ENCODE measurements at places on chromosomes 5 and 9.
A peak's percentile ranks its signal among the peaks of the same experiment; 100 is the strongest.

GRCh38 chr5:138370537-138370936, 18.1 kb downstream of the KDM3B start:
- no peak for DNase-seq

- DNase-seq, result no peak
Measured at GRCh38 chr9:22382331-22382730, 64.3 kb upstream of the DMRTA1 start.

DNA sequence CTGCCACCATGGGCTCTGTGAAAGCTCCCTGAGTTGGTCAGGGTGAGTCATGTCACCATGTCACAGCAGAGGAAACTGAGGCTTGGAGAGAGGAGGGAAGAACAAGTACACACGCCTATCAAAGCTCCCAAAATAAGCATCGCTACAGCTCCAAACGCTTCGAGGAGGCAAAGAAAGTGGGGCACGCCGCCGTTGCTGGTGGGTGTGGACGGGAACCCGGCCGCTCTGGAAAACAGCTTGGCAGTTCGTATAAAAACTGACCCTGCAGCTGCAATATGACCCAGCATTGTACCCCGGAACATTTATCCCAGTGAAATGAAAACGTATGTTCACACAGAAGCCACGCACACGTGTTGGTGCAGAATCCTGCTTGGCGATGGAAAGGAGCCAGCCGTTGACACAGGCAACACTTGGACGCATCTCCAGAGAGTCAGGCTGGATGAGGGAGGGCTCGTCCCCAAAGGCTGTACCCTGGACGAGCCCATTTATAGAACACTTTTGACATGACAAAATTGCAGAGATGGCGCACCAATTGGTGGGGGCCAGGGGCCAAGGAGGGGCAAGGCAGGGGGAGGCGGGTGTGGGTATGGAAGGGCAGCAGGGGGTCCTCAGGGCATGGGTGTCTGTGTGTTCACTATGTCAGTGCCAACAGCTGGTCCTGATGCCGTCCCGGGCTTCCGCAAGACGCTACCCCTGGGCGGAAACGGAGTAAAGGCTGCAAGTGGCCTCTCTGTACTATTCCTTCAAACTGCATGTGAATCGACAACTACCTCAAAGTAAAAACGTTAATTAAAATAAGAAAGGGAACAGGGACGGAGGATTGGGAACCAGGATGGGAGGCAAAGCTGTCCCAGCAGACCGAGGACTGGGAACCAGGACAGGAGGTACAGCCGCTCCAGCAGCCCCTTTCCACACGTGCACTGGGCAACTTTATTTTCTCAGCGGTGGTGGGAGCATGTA, 173.0 kb downstream of the OLFM1 start:
- no peak for DNase-seq

DNA sequence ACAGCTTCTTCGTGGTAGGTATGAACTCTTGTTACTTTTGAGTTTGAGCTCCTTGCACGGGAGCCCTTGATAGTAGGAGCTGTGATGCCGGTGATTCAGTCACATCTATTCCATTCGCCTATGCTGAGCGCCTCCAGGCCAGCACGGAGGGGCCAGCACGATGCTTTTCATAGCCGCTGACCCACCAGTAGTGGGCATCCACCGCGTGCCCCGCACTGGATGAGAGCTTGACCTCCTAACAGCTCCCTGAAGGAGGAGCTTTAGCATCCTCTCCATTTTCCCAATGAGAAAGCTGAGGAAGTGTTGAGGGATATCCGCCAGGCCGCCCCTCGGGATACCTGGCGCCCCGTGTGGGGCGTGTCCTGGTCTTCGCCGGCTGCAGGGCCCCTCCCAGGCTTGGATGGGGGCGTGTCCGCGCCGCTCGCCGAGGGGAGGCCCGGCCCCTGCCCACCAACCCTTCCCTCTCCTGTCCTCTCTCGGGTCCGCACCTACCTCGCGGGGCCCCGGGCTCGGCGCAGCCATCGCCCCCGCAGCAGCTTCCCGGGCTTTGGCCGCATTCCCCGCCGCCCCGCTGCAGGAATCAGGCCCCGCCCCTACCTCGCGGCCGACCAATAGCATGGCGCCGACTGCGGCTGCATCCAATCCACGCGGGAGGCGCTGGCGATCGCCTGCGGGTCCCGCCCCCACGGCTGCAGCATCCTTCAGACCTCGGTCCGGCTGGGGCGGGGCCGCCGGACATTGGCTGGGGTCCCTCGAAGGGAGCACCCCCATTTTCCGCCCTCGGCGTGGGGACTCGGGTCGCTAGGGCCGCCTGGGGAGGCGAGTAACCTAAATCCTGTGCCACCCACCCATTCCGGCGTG, at the start of gene PIP5KL1:
Gene PIP5KL1, minus strand, starts transcription at position 547 of the 861 bp plus-strand sequence. Its CDS starts 25 bp downstream, at position 522.
- peak; percentile 56 for DNase-seq

- DNase-seq, result no peak
Measured at GRCh38 chr9:90069085-90069484, 464.3 kb downstream of the GADD45G start.

GRCh38 chr5:10666531-10667299, 94.3 kb downstream of the DAP start:
- DNase-seq, result no peak

DNA sequence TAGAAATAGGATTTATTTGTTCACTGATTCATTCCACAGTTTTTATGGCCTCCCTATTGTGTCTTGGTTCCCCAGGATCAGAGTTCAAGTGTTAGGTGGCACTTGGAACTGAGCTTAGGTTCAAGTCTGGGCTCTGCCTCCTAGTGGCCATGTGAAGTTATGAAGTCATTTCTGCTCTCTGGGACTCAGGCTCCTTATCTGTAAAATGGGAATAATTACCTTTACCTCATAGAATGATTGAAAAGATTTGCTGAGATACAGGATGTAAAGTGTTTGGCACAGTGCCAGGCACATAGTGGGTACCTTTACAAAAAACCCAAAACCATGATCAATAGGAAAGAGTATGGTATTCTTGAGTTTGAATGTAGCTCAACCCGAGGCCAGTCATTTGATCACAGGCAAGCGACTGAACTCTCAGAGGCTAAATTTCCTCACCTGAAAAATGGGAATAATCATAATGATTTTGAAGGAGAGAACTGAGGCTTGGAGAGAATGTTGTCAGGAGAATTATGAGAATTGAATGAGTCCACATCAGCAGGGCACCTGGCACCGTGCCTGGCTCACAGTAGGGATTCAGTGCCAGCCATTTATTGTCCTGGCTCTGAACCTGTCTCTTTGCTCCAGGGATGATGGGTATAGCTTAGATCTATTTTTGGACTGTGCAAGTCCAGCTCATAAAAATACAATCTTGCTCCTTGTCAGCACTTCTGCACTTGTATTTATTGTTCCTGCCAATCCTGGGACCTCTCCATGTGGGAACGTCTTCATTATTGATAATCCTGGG, 10.8 kb downstream of the NSG2 start:
- DNase-seq, result no peak

- DNase-seq, result no peak
Measured at GRCh38 chr5:55258339-55258738, 24.9 kb upstream of the CCNO start.

DNA sequence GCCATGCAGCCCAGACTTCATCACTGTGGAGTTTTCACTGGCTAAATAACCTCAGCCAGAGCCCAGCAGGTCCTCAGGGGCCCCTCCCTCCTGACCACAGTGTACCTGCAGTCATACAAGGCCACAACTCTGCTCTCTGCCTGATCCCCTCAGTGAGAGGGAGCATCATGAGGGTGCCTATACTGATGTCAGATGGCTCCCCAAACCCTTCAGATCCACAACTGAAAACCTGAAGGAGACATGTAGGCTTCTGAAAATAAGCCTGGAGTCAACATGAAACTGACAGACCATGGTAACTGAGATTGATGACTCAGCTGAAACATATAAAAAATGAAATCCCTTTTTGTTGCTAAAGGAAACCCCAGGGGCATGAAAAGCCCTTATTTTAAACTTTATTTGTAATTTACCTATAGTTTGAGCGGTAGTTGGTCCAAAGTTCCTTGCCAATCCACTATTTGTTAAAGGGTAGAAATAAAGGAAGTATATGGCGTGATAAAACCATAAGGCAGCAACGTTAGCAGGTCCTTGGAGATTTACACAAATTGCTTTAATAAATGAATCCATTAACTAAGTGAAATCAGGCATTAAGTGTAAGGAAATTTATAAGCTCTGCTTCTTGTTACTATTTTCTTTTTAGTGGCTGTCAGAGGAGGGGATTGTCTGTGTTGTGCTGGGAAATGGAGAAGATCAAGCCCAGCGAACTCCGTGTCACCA, 68.3 kb downstream of the FGF1 start:
- DNase-seq, result no peak

- no peak for DNase-seq
Measured at GRCh38 chr9:21994556-21995005, at the start of gene CDKN2B-AS1. Gene CDKN2B-AS1, plus strand, starts transcription at chr9:21994791.

- DNase-seq, result peak; percentile 31
Measured at GRCh38 chr9:123656565-123656964, 273.4 kb downstream of the DENND1A start.

DNA sequence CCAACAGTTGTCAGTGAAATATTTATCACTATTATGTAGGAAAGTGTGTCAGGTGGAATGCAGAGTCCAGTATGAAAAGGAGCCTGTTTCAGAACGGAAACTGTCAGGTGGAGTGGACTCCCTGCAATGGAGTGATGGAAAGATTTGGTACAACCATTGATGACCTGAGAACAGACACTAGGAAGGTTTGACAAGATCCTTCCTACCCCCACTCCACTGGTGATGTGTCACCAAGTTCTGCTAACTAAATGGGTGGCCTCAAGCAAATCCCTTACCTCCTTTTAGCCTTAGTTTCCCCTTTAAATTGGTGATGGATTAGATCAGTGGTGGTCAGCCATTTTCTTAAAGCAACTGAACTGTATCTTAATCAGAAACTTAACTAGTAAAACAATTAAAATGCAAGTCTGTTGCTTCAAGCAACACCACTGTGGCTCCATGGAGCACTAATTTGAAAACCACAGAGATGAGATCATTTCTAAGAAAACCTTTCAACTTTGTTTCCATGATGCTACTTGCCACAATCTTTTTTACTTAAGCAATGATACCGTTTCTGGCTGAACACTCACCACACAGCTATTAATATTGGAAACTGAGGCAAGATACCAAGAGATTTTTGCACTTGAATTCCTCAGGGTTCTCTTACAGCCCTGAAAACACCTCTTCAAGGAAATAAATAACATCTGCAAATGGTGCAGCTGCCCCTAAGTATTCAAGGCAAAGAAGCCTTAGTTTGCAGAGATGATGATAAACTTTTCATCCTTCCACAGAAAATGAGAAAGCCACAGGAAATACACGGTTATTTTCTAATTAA, 140.6 kb downstream of the ERCC6L2 start:
- no peak for DNase-seq

GRCh38 chr5:102666164-102666946, 88.8 kb upstream of the PAM start:
- no peak for DNase-seq

- DNase-seq, result no peak
Measured at GRCh38 chr5:89542736-89543135, 659.8 kb upstream of the MEF2C start.

GRCh38 chr5:100299261-100299660, 235.9 kb upstream of the FAM174A start:
- no peak for DNase-seq

- DNase-seq, result no peak
Measured at GRCh38 chr5:116359592-116359991, 215.0 kb downstream of the SEMA6A start.
